ENCODE measurements at places on chromosomes 6 and 20. TPM values are rescaled to one million over a fixed set of nuclear protein-coding genes. Genes with fewer than 3 reads are reported as not detected.

INSM1 gene
- total RNA-seq = not detected

FAM217A gene
- total RNA-seq = not detected

TXLNB gene
- total RNA-seq = 0.42 TPM

ATP6V1G2 gene
- 1.4 TPM for total RNA-seq

TAF4 gene
- 17.8 TPM for total RNA-seq

BPI gene
- not detected for total RNA-seq

RAET1E gene
- total RNA-seq = 0.55 TPM

NINL gene
- total RNA-seq = 1.1 TPM

PRSS16 gene
- total RNA-seq = 2.0 TPM

F13A1 gene
- 305 TPM for total RNA-seq

TMEM170B gene
- 1.7 TPM for total RNA-seq

ADGRG6 gene
- total RNA-seq = 0.25 TPM

PLA2G7 gene
- total RNA-seq = not detected

JARID2 gene
- 21.9 TPM for total RNA-seq

- H3K27me3 ChIP-seq = no peaks in the 10 kb centered on the region
- DNase-seq = no peak
- H3K27ac ChIP-seq = peak overlapping the region; percentile 86
- peaks cover 26% of the 10 kb centered on the region for H3K4me1 ChIP-seq
- H3K36me3 ChIP-seq = peaks cover 5% of the 10 kb centered on the region
These were observed 29.2 kb upstream of the SDCBP2 start for GRCh38 chr20:1357921-1358671.

DNA sequence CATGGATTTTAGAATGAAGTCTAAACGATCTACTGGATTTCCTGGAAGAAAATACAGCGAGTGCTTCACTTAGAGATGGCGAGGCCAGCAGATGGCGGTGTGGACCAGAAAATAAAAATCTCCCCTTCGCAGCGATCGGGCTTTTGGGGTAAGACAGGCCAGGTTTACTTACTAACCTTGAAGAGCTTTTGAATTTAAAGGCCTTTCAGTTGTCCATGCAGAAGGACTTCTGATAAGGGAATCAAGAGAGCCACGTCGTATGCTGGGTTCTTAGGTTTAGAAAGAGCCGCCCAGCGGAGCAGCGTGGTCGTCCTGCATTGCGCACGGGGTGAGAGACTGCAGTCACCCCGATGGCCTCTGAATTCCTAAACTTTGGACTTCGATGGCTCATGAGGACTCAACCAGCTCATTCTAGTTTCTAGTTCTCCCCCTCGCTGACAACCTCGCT is 125.2 kb upstream of the RALGAPA2 start:
- H3K4me3 ChIP-seq = no peak overlapping the region
- peaks cover 2% of the 10 kb centered on the region for H3K4me1 ChIP-seq
- H3K27me3 ChIP-seq = peaks cover 54% of the 10 kb centered on the region
- no peak overlapping the region for H3K27ac ChIP-seq

DNA sequence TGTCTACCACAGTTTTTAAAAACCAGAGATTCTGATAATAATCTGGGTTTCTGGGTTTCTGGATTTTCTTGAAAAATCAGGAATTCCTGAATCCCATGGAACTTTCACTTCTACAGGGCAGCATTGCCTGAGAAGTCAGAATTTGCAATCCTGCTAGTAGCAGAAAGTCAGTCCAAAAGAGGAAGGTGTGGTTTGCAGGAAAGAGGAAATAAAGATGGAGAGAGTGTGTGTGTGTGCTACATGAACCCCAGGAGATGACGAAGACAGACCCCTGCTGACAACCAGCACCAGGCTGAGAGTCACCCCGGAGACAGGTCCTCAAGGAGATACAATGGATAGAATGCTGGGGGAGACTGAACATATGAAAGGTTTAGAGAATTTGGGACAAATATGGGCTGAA is 44.9 kb downstream of the PRND start:
- no peak for DNase-seq
- H3K4me1 ChIP-seq = peaks cover 5% of the 10 kb centered on the region
- no peaks in the 10 kb centered on the region for H3K27me3 ChIP-seq
- H3K27ac ChIP-seq = no peak overlapping the region
- H3K4me3 ChIP-seq = peak overlapping the region; percentile 25

DNA sequence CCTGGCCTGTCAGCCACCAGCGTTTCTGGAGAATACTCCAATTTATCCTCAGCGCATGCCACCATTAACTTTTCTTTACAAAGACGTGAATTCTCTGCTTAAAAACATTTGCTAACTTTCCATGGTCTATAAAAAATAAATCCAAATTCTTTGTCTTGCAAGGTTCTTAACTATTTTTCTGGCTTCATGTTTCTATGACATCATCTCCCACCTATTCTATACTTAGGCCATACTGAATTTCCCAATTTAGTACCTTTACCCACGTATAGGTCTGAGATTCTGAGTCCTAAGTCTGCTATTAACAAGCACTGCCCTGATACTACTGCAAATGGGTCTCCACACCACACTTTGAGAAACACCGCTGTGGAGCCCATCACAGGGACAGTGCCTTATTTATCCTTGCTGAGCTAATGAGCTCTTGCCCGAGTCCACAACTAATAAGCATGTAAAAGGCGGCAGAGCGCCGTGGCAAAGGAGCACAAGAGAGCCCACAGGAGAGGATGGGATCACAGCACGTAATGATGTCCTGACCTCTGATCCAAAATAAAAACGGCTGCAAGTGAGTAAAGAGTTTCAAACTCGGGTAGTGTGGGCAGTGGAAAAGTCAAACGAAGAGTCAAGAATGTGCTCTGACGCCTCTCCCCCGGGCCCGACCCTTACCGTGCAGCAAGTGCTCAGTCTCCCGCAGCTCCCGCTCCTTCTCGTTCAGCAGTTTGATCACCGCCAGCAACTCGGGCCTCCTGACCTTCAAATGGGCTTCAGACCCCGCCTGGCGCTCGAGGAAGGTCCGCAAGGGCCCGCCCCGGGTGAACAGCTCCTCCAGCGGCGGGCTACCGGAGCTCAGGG is 519 bp downstream of the MTRF1L start:
- peak overlapping the region; percentile 94 for H3K27ac ChIP-seq
- H3K4me1 ChIP-seq = peaks cover 39% of the 10 kb centered on the region
- no peak for DNase-seq
- no peaks in the 10 kb centered on the region for H3K27me3 ChIP-seq
- peak overlapping the region; percentile 95 for H3K4me3 ChIP-seq
- peaks cover 2% of the 10 kb centered on the region for H3K36me3 ChIP-seq

GRCh38 chr6:149919834-149920225 is 3.1 kb downstream of the RAET1G start:
- H3K27ac ChIP-seq = no peak overlapping the region
- peaks cover 26% of the 10 kb centered on the region for H3K4me1 ChIP-seq
- DNase-seq = no peak
- no peaks in the 10 kb centered on the region for H3K36me3 ChIP-seq

GRCh38 chr6:82363428-82364086 is at the start of gene TPBG:
Gene TPBG (plus strand): TSS chr6:82363817. CDS start chr6:82364962, 1,145 bp downstream.
- peaks cover 2% of the 10 kb centered on the region for H3K36me3 ChIP-seq
- peaks cover 21% of the 10 kb centered on the region for H3K4me1 ChIP-seq
- DNase-seq = no peak
- H3K27ac ChIP-seq = peak within 1 kb of the TSS; percentile 60

GRCh38 chr20:25089662-25090061 is 7.7 kb upstream of the VSX1 start:
- DNase-seq = no peak
- peaks cover 38% of the 10 kb centered on the region for H3K4me1 ChIP-seq
- no peaks in the 10 kb centered on the region for H3K36me3 ChIP-seq
- peaks cover 14% of the 10 kb centered on the region for H3K27me3 ChIP-seq

GRCh38 chr6:81295310-81295709 is 457.2 kb downstream of the TENT5A start:
- no peak for DNase-seq
- H3K4me1 ChIP-seq = no peaks in the 10 kb centered on the region
- no peak overlapping the region for H3K27ac ChIP-seq

DNA sequence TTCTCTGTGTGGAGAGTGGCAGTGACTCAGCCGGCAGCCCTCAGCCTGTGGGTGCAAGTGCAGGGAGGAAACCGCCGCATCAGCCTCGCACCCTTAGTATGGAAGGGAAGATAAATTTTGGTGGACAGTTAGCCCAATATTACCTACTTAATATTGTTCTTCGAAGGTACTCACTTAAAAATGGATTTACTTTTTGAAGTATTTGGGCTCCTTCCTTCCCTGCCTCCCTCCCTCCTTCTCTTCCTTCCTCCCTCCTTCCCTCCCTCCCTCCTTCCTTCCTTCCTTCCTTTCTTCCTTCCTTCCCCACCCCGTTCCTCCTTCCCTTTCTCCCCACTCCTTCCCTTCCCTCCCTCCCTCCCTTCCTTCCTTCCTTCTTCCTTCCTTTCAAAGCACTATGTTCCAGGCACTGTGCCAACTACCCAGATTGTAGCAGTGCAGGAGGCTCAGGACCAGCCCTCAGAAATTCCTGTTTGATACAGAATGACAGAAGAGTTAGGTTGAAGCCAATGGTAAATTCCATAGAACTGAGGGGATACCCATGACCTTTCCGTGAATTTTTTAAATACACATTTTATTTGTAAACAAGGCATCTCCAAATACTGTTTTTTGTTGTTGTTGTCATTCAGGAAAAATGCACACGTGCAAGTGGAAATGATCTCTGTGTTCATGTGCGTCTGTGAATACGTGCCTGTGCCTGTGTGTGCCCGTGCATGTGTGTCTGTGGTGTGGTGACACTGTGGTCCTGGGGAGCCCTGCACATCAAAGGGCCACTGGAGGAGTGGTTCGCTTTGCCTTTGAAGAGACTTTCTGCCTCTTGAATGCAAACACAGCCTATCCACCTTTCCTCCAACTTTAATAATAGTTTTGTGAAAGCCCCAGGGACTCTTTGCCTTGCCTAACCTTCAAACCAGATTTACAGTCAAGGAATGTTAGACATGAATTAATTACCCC is 141.7 kb downstream of the EDN3 start:
- no peak overlapping the region for H3K4me3 ChIP-seq
- H3K27ac ChIP-seq = no peak overlapping the region
- peaks cover 69% of the 10 kb centered on the region for H3K27me3 ChIP-seq
- peaks cover under 1% of the 10 kb centered on the region for H3K36me3 ChIP-seq
- DNase-seq = no peak

GRCh38 chr20:939606-940005 is 23.5 kb upstream of the ANGPT4 start:
- H3K27me3 ChIP-seq = peaks cover 7% of the 10 kb centered on the region
- H3K36me3 ChIP-seq = peaks cover 3% of the 10 kb centered on the region
- no peaks in the 10 kb centered on the region for H3K4me1 ChIP-seq
- no peak overlapping the region for H3K27ac ChIP-seq
- no peak for DNase-seq
- H3K4me3 ChIP-seq = no peak overlapping the region

- H3K4me1 ChIP-seq = peaks cover 11% of the 10 kb centered on the region
- H3K4me3 ChIP-seq = no peak overlapping the region
- no peak for DNase-seq
- no peaks in the 10 kb centered on the region for H3K36me3 ChIP-seq
- peaks cover 14% of the 10 kb centered on the region for H3K27me3 ChIP-seq
These were observed 227.2 kb downstream of the LY86 start for GRCh38 chr6:6815732-6816131.

DNA sequence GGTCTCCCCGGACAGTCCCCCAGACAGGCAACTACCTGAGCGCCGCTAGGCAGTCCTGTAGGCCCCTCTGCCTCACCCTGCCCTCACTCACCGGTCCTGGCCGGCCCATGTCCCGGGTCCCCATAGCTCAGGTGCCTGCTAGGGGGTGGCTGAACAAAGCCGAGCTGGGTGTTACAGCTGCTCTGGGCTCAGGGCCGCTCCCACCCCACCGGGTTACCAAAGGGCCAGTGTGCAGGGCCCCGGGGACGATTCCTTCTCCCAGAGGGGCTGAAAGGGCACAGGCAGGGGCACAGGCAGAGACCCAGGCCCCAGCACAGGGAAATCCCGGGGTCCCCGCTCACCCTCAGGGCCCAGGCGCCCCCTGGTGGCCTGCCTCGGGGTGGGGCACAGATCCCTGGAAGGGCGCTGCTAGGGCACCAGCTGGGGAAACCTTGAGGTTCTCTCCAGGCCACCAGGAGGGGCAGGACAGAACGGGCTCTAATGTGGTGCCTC is 118.4 kb downstream of the GRM4 start:
- peak; percentile 69 for DNase-seq
- H3K4me3 ChIP-seq = no peak overlapping the region
- peaks cover 20% of the 10 kb centered on the region for H3K27me3 ChIP-seq
- no peak overlapping the region for H3K27ac ChIP-seq

GRCh38 chr20:47009784-47010183 is 115.1 kb downstream of the EYA2 start:
- H3K4me1 ChIP-seq = peaks cover 3% of the 10 kb centered on the region
- H3K27me3 ChIP-seq = peaks cover 26% of the 10 kb centered on the region
- H3K4me3 ChIP-seq = no peak overlapping the region
- no peak for DNase-seq

DNA sequence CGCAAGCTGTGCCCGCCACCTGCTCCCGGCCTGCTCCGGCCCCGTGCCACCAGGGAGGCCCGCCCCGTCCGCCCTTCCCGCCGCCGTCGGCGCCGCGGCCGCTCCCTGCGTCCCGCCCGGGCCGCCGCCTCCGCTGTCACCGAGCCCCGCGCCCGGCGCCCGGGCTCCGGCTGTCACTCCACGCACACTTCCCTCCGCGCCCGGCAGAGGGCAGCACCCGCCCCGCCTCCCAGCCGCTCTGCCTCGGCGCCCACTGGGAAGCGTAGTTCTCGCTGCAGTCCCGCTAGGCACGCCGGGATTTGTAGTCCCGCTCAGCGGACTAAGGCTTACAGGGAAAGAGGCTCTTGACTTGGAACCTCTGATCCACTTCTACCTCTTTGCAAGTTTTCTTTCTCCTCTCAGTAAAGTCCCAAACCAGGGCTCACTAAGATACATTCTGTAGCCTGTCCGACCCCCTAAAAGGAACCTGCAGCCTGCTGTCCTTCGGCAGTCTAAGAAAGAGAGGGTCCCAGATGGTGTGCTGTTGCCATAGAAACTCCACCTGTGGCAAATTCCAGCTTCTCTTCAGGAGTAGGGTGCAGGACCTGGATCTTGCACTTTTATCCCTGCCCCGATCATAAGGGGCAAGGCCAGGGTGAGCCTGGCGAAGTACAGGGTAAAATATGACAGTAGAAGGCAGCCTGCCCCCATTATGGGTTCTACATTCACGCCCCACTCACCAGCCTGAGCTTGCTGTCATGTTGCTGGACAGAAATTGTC is at the start of gene TFEB:
Gene TFEB, minus strand, starts transcription at position 182 of the 759 bp plus-strand sequence. CDS start 44,395 bp downstream, outside the sequence.
- no peaks in the 10 kb centered on the region for H3K36me3 ChIP-seq
- peak; percentile 91 for DNase-seq
- no peaks in the 10 kb centered on the region for H3K27me3 ChIP-seq

- peak within 1 kb of the TSS; percentile 14 for H3K27ac ChIP-seq
- no peak for DNase-seq
- no peak within 1 kb of the TSS for H3K4me3 ChIP-seq
- peaks cover 8% of the 10 kb centered on the region for H3K4me1 ChIP-seq
- H3K36me3 ChIP-seq = peaks cover 10% of the 10 kb centered on the region
- H3K27me3 ChIP-seq = peaks cover 50% of the 10 kb centered on the region
These were observed at the start of gene ARHGAP40 for GRCh38 chr20:38601216-38602184. Gene ARHGAP40 (plus strand): TSS chr20:38601809.

GRCh38 chr6:94721459-94721858 is 855.9 kb upstream of the MANEA start:
- H3K36me3 ChIP-seq = no peaks in the 10 kb centered on the region
- H3K27me3 ChIP-seq = no peaks in the 10 kb centered on the region
- DNase-seq = no peak
- H3K4me1 ChIP-seq = no peaks in the 10 kb centered on the region

GRCh38 chr6:136035378-136036070 is 184.0 kb downstream of the PDE7B start:
- H3K27ac ChIP-seq = no peak overlapping the region
- H3K4me1 ChIP-seq = peaks cover 11% of the 10 kb centered on the region
- no peak overlapping the region for H3K4me3 ChIP-seq
- no peaks in the 10 kb centered on the region for H3K36me3 ChIP-seq

- H3K27me3 ChIP-seq = no peaks in the 10 kb centered on the region
- no peaks in the 10 kb centered on the region for H3K36me3 ChIP-seq
- H3K4me3 ChIP-seq = no peak overlapping the region
- DNase-seq = no peak
These were observed 39.0 kb upstream of the JARID2 start for GRCh38 chr6:15206887-15207286.
